ENCODE measurements at places on chromosomes 16 and 17. TPM values are rescaled to one million over a fixed set of nuclear protein-coding genes. Genes with fewer than 3 reads are reported as not detected.

DNA sequence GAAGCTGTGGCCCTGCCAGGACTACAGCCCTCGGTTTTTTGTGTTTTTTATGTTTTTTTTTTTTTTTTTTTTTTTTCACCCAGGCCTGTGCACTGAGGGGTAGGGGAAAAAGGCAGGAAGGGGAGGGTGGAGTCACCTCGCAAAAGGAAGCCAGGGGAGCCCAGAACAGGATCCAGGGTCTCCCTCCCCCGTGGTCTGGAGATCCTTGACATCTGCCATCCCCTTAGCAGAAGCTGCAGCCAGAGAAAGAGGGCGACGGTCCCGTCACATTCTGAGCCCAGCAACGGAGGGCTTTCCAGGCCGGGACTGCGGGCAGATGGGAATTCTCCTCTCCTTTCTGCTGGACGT is 29.1 kb upstream of the PHOSPHO1 start:
- peaks cover 8% of the 10 kb centered on the region for H3K4me1 ChIP-seq
- H3K4me3 ChIP-seq, result peak overlapping the region; percentile 74
- no peak overlapping the region for H3K27ac ChIP-seq
- no peak for DNase-seq

The KRTAP3-1 gene
- total RNA-seq, result not detected

The GUCY2D gene
- not detected for total RNA-seq

DNA sequence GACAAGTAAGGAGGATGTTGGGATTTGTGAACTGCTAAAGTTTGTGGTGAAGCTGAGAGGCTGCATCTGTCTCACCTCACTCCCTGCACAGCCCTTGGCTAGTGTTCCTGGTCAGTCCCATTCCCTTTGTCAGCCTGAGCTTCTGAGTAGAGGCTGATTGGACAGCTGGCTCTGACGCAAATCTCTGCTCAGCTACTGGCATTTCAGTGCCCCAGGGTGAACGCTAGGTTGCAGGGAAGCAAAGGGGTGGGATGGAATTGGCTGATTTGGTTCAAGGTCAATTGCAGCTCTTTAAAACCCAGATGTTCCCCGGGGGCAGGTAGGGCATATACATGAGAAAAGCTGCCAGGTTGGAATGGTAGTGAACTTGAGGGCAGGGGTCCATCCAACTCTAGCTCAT is 23.1 kb upstream of the CNOT1 start:
- DNase-seq, result no peak
- no peaks in the 10 kb centered on the region for H3K27me3 ChIP-seq
- no peaks in the 10 kb centered on the region for H3K4me1 ChIP-seq
- no peak overlapping the region for H3K4me3 ChIP-seq

The KRTAP2-1 gene
- total RNA-seq, result not detected

- peak within 1 kb of the TSS; percentile 71 for H3K27ac ChIP-seq
- peak; percentile 77 for DNase-seq
- H3K4me1 ChIP-seq, result peaks cover 44% of the 10 kb centered on the region
- peak within 1 kb of the TSS; percentile 77 for H3K4me3 ChIP-seq
These were observed at the start of gene CORO6 for GRCh38 chr17:29622337-29623282. CORO6 (minus strand) TSS chr17:29622912; CDS start chr17:29621421, 1,491 bp downstream.

DNA sequence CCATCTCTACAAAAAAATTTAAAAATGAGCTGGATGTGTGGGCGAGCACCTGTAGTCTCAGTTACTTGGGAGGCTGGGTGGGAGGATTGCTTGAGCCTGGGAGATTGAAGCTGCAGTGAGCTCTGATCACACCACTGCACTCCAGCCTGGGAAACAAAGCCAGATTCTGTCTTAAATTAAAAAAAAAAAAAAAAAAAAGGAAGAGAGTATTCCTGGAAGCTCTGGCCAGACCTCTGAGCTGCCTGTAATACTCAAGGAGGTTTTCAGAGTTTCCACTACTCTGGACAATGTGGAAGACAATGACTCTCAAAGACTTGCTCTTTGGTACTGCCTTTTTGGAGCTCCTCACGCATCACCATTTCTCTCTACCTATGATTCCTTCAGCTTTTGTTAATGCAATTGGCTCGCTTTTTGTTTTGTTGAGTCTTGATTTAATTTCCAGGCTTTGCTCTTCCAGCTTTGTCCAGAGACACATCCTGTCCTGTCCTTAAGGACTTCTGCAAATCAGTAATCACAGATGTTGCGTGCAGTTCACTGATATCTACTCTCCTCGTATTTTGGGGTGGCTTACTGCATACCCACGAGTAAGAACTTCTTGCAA is 10.8 kb downstream of the CHD9 start:
- no peaks in the 10 kb centered on the region for H3K27me3 ChIP-seq
- peaks cover 57% of the 10 kb centered on the region for H3K4me1 ChIP-seq
- no peak overlapping the region for H3K4me3 ChIP-seq
- no peak for DNase-seq
- peaks cover 5% of the 10 kb centered on the region for H3K36me3 ChIP-seq
- no peak overlapping the region for H3K27ac ChIP-seq

GRCh38 chr17:38891441-38891840 is 21.6 kb downstream of the LASP1 start:
- H3K4me3 ChIP-seq, result peak overlapping the region; percentile 0
- no peak for DNase-seq
- H3K27me3 ChIP-seq, result no peaks in the 10 kb centered on the region
- peak overlapping the region; percentile 81 for H3K27ac ChIP-seq
- H3K36me3 ChIP-seq, result peaks cover 54% of the 10 kb centered on the region

Data from activated CD8-positive, alpha-beta T cell treated with anti-CD3 and anti-CD28 coated beads for 36 hours (primary cell).